ENCODE measurements at places on chromosomes 4 and X.

DNA sequence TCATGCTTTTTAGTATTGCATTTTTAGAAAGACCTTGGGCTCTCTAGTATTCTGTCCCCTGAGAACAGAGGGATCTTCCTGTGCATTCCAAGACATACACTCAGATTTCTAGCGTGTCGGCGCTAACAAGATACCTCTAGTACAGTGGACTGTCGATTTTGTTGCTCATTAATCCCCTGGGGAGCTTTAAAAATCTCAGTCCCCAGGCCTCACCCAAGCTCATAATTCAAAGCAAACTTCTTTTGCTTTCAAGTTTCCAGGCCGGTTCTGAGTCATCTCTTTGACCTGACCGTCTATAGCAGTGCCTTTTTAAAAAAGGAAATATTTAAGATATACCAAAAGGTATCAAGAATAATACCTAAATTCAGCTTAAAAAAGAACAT lies 137.0 kb downstream of the AMMECR1 start:
- DNase-seq: no peak

- no peak for DNase-seq
These were observed 41.5 kb upstream of the RELL1 start for GRCh38 chr4:37727635-37728034.

DNA sequence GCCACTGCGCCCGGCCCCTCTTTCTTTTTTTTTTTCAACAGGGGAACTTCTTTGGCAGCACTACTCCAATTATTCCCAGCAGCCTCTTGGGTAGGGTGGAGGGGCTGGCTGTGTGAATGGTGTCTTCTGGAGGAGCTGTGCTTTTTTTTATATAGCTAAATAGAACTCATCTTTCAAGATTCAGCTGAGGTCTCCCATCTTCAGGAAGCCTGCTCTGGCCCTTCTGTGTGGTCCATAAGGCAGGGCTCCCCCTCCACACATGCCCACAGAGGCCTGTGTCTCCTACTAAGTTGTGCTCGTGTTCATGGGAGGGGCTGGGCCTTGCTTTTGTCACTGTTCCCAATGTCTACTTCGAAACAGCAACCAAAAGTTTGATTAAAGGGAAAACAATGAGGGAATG lies 116.8 kb downstream of the AFAP1 start:
- DNase-seq: no peak

- no peak for DNase-seq
These were observed 200.2 kb downstream of the GUCY2F start for GRCh38 chrX:109281483-109282275.

GRCh38 chrX:139192386-139192961 lies 338.1 kb upstream of the F9 start:
- no peak for DNase-seq

DNA sequence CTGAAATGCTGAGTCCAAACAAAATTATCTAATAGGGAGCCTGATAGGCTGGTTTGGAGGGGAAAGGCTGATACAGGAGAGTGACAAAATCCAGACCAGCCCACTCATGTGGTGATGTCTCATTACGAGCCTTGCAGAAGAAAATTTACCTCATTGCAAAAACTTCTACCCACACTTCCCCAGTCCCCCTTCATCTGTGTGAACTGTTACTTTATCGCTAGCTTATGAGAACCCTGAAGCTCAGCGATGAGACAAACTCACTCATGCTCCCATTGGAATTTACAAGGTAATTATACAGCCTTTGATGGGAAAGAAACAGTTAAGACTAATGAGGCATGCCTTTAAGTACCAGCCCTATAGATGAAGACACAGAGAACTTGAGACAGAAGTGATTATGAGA lies 76.1 kb downstream of the ARHGAP6 start:
- DNase-seq: no peak

GRCh38 chr4:109044431-109044830 lies 258.0 kb downstream of the COL25A1 start:
- DNase-seq: no peak

GRCh38 chrX:112056886-112057285 lies 25.7 kb downstream of the TRPC5 start:
- DNase-seq: no peak

- no peak for DNase-seq
These were observed 87.2 kb downstream of the CLDN34 start for GRCh38 chrX:10054396-10054795.

- no peak for DNase-seq
These were observed 10.1 kb downstream of the DHX15 start for GRCh38 chr4:24574236-24574635.

GRCh38 chr4:22021106-22021505 lies 72.5 kb upstream of the KCNIP4 start:
- DNase-seq: no peak

- no peak for DNase-seq
These were observed 205.9 kb downstream of the AASDH start for GRCh38 chr4:56181140-56181953.

DNA sequence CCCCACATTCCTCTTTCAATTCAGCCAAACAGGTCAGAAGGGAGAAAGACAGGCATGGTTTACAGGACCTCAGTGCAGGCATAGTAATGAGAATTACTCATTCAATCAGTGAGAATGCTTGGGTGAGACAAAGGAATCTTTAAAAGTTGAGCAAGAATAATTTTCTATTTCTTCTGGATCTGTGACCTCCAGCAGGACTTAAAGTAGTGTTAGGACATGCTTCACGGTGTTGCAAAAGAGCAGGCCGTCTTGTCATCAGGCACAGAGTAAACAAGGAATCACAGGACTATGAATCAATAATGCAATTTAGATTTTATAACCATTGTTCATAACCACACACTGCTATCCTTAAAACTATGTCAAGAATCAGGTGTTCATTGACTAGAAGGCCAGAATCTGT lies 130.6 kb upstream of the GLRA2 start:
- DNase-seq: no peak

GRCh38 chr4:173821036-173821435 lies 291.0 kb upstream of the HAND2 start:
- DNase-seq: no peak

DNA sequence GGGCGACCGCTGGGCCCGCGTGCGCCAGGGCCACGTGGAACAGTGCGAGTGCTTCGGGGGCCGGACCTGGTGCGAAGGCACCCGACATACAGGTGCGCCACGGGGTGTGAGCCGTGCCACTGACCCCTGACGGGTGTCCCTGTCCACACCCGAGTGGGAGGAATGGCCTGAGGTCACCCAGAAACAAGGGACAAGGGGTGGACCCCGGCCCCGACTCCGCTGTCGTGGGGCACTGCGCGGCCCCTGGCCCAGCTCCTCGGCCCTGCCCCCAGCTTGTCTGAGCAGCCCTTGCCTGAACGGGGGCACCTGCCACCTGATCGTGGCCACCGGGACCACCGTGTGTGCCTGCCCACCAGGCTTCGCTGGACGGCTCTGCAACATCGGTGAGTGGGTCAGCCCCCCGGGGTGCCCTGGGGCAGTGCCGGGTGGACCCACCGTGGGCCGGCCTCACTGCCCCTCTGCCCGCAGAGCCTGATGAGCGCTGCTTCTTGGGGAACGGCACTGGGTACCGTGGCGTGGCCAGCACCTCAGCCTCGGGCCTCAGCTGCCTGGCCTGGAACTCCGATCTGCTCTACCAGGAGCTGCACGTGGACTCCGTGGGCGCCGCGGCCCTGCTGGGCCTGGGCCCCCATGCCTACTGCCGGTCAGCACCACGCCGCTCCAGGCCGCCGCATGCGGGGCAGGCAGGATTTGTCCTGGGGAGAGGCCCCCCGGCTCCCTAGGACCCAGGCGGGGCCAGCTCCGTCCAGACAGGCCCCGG lies 2.8 kb downstream of the HGFAC start:
- DNase-seq: no peak

DNA sequence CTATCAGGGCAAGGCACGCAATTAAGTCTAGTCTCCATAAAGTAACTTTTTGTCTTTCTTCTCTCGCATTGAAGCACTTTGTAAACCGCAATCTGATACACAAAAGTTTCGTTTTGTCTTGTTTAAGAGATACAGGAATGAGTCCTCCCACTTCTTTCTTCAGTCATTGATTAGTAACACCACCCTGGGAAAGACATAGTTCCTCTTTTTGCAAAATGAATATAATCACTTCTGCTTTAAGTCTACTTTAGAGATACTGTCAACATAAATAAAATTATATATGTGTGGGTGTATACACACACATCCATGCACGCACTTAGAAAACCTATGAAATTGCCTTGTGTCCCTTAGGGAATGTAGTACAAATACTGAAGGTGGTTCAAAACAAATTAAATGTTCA lies 11.7 kb downstream of the COQ2 start:
- DNase-seq: no peak

DNA sequence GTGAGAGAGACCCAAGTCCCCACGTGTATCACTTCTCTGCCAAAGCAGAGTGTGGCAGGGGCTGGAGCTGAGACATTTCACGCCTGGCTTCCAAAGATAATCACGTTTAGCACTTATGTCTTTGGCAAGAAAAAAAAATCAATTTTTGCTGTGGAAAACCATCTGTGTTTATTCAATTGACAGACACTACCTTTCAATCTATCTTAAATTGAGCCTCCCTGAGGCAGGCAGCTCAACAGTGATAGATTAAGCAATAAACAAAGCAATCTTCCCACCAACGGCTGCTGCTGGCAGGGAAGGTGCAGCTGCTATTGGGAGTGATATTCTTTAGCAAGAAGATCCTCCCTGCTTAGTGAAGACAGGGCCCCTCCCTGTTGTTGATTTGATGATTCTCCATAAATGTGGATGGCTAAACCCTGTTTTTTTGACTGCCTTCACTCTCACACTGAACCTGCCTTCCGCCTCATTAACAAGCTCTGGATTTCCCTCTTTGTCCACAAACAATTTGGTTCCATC lies 11.6 kb upstream of the MAGEB17 start:
- DNase-seq: no peak

DNA sequence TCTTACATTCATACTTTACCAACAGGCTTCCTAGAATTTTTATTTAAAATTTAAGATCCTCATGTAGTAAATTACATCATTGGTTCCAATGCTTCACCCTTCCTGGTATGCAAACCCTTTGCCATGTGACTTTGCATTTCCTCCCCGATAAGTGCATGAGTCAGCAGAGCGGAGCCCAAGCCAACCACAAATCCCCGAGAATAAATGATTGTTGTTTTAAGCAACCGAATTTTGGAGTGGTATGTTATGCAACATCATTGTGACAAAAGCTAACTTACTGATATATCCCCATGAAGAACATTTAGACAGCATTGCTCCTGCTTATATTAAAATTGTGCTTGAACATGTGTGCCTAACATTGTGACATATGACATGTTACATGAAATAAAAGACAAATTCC lies 199.4 kb upstream of the DDX53 start:
- DNase-seq: no peak

GRCh38 chr4:118683513-118683912 lies 1.7 kb upstream of the METTL14 start:
- DNase-seq: no peak

All from CD4-positive, alpha-beta T cell treated with Interleukin-6 for 4 hours (primary cell).